ENCODE measurements at places on chromosomes 4 and X.

- DNase-seq: peak; percentile 58
Measured at GRCh38 chr4:86831262-86832130, 17.7 kb downstream of the SLC10A6 start.

- DNase-seq: no peak
Measured at GRCh38 chr4:71584585-71584984, 199.3 kb downstream of the GC start.

- DNase-seq: no peak
Measured at GRCh38 chr4:98166025-98166730, 22.9 kb upstream of the STPG2 start.

GRCh38 chr4:26632916-26633315 lies 49.0 kb downstream of the TBC1D19 start:
- no peak for DNase-seq

GRCh38 chr4:100649417-100649816 lies 131.6 kb upstream of the EMCN start:
- DNase-seq: no peak

DNA sequence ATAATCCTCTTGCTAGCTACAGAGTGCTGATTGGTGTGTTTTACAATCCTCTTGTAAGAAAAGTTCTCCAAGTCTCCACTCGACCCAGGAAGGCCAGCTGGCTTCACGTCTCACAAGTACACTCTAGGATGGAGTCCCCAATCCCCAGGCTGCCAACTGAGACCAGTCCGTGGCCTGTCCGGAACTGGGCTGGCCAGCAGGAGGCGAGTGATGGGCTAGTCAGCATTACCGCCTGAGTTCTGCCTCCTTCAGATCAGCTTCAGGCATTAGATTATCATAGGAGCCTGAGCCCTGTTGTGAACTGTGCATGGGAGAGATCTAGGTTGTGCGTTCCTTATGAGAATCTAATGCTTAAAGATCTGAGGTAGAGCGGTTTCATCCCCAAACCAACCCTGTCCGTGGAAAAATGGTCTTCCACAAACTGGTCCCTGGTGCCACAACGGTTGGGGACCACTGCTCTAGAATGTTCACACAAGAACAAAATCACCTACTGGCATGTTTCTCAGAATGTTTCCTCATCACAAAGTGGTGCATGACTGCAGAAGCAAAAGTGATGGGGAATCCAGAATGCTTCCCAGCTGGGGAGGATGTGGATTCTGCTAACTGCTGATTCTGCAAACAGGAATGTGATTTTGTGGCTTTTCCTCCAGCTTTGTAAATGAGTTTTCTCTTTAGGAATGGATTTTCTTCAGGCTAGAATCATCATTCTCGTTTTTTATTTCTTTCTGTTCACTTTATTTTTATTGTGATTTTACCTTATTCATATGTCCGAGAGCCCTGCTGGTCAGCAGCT lies 40.9 kb downstream of the SEPTIN11 start:
- DNase-seq: peak; percentile 14

- no peak for DNase-seq
Measured at GRCh38 chr4:158146736-158147135, 26.1 kb downstream of the GASK1B start.

- peak; percentile 12 for DNase-seq
Measured at GRCh38 chrX:20515841-20516461, 249.2 kb upstream of the RPS6KA3 start.

DNA sequence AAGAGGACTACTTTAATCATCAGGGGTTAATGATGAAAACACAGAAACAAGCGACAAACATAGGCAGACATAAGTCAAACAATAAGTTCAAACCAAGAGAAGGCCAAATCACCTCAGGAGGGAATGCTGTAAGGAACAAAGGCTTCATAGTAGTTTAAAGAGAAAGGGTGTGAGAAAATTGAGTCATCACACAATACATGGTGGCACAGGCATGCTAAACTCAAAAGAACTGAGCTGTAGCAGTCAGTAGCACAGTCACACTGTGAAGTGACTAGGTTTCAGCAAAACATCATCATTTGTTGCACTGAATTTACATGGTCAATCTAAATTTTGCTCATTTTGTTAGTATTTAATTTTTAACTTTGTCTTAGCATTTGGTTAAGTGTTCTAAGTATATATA lies 24.2 kb downstream of the SMC1A start:
- no peak for DNase-seq

- DNase-seq: no peak
Measured at GRCh38 chrX:18620349-18620748, 51.6 kb downstream of the RS1 start.

DNA sequence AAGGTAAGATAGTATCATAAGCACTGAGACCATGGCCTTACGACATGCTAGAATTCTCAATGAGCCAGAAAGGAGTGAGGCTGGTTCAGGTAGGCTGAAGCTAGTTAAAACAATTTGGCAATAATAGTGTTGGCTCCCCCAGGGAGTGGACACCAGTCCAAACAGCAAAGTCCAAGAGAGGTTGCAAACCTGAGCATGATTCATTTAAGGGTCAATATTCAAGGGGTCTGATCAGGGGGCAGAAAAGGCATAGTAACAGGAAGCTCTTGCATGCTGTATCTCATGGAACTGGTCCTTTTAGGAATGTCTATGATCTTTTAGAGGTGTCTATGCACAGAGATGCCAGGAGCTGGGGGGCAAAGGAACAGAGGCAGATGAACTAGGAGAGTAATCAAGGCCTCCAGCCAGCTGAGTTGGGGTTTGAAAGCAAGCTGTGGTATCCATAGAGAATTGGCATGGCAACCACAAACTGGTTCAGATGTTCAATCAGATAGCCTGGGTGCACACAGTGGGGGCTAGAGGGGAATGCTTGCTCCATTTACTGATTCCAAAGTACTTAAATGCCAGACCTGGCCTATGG lies 5.1 kb downstream of the GJB1 start:
- DNase-seq: no peak

DNA sequence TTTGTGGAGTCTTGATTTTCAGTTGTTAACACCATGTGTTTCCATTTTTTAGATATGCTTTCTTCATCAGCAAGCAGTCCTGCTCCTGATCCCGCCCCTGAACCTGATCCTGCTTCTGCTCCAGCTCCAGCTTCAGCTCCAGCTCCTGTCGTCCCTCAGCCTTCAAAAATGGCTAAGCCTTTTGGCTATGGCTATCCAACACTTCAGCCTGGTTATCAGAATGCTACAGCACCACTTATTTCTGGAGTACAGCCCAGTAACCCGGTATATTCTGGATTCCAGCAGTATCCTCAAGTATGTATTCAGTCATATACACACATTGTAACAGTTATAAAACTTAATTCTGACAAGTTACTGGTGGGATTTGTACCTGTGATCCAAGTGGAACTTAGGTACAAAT lies 60.9 kb downstream of the SEC24B start:
- DNase-seq: no peak

DNA sequence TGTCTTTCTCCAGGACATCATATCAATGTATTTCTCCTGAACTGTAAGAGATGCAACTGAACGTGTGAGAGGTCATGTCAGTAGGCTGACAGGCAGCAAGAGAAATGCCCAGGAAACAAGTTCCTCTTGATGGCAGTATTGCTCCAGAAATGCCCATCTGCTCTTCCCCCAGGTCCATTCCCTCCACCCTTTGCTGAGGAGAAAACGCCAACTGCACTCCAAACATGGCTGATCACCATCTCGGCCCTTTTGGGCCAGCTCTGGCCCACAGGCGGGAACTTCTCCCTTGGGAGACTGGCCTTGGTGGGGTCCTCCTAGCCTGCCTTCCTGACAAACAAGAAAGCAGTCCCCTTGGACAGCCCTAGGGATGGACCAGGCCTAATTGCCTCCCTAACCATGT lies 276.5 kb upstream of the AGTR2 start:
- DNase-seq: no peak

DNA sequence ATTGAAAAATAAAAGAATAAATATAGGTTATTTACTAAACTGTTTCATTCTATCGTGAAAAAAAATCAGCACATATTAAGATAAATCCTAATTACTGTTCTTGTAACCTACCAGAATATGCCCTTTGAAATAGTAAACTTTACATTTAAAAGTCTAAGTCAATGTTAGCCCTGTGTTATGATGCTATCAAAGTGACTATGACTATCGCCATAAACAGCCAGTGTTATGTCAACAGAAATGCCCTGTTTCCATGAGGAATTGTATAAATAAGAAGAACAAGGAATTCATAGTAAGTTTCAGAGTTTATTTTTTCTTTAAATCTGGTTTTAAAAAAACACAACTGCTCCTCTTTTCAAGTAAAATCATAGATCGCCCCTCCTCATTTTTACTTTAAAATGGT lies 11.4 kb downstream of the NR3C2 start:
- no peak for DNase-seq

- DNase-seq: no peak
Measured at GRCh38 chr4:11223311-11223710, 205.4 kb downstream of the HS3ST1 start.

- DNase-seq: no peak
Measured at GRCh38 chrX:23515028-23515427, 152.3 kb upstream of the PRDX4 start.

- no peak for DNase-seq
Measured at GRCh38 chrX:46485897-46486296, 59.3 kb downstream of the ZNF674 start.

- DNase-seq: no peak
Measured at GRCh38 chr4:36209941-36210649, 34.2 kb downstream of the ARAP2 start.

DNA sequence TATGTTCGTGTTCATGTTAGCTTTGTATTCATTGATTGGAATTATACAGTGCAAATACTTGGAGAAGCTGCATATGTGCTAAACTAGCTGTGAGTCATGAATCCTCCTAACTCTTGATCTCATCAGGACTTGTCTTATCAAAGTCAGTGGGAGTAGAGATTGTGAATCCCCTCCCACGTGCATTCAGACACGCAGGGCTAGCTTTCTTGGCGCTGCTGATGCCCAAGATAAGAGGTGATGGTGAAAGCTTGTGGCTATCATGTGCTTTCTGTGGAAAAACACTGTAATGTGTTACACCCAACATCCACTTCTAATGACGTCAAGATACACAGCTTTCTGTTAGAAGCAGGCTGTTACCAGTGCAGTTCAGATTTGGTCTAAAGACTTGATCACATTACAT lies 348.7 kb upstream of the HAND2 start:
- DNase-seq: no peak

GRCh38 chr4:6349896-6350603 lies 80.4 kb downstream of the WFS1 start:
- no peak for DNase-seq

DNA sequence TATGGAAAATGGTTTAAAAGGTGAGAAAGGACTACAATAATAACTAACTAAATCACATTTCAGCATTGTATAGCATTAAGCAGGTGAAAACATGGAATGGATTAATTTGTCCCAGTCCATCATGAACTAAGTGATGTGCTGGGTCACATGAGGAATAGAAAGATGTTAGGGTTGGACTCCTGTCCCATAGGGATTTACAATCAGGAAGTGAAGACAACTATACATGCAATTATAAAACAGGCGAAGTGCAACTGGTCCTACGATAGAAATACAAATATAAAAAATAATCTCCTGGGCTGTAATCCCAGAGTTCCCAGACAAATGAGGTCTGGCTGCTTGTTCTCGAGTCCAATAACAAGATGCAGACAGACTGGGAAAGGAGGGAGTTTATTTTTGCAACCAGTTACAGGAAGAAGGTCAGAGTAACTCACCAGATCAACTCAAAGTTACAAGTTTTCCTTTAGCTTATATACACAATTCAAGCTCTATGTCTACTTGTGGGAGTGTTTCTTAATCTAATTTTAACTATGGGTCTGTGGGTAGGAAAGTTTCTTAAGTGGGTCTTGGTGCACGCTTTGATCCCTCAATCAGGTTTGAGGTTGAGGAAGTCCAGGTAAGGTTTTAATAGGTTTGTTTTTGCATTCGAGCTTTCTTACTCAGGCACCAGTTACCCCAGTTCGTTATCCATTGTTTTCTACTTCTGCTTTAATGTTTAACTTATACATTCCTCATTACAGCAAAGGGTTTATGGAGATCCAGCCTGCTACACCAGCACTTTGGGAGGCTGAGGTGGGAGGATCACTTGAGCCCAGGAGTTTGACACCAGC lies 50.1 kb downstream of the IGFBP7 start:
- DNase-seq: no peak

DNA sequence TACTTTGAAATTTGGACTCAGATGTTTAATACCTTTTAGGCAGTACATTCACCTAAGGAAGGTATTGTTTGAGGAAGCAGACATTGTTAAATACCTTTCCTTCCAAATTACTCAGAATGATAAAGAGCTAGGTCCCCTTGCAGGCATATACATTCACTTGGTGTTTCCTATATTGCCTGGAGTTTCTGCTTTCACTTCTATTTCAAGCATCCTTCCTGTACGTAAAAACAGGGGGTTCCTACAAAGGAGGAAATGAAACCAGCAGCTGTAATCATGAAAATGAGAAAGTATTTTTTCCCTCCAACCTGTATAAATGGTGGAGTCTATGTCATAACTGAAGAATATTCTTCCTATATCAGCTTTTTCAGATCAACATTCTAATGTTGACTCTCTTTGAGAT lies 90.4 kb upstream of the RASGEF1B start:
- no peak for DNase-seq

GRCh38 chr4:167111622-167112021 lies 122.7 kb downstream of the SPOCK3 start:
- no peak for DNase-seq

DNA sequence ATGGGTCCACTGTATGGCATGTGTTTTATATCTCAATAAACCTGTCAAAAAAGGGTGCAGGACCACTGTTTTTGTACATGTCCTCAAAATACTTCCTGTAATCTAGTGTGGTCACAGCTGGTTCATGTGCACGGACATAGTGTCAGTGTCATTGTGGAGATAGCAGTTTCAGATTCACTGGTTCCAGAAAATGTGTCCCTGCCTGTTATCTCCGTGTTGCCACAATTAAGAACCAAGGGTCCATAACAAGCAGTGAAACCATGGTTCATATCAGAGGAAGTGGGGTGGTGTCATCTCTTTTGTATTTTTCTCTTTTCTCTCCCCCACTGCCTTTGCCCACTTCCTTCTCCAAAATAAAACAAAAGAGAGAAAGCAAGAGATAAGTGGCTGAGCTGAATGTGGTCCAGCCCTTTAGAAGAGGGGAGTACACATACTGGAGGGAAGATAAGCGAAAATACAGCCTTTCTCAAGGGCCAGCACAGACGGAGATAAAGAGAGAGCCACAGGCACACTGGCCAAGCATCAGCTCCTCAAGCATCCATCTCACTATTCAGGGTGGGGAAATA lies 51.2 kb downstream of the TBL1X start:
- DNase-seq: no peak

- DNase-seq: no peak
Measured at GRCh38 chrX:130108647-130109428, 1.5 kb downstream of the ELF4 start.

- DNase-seq: no peak
Measured at GRCh38 chrX:150202641-150203247, 160.4 kb upstream of the MAMLD1 start.

GRCh38 chrX:45756557-45756956 lies 555.9 kb upstream of the DIPK2B start:
- DNase-seq: no peak

GRCh38 chrX:154650221-154650510 lies 3.2 kb downstream of the CTAG2 start:
- DNase-seq: no peak

- DNase-seq: no peak
Measured at GRCh38 chrX:152138388-152138784, at the start of gene MAGEA10. TSS of gene MAGEA10 (minus strand) at chrX:152138577. CDS start at chrX:152135620, 2,957 bp downstream.

Data from amniotic stem cell (primary cell).